NCI-H460 (cell line): ENCODE measurements at places on chromosomes 2 and 18. TPM values are rescaled to one million over a fixed set of nuclear protein-coding genes. Genes with fewer than 3 reads are reported as not detected.

Gene PTMA
- 1,434 and 1,752 TPM in 2 replicates for total RNA-seq

Gene LRATD1
- total RNA-seq = 2.5 and 2.6 TPM in 2 replicates

Gene CMPK2
- 0.17 and 0.40 TPM in 2 replicates for total RNA-seq

Gene LGALSL
- 13.3 and 15.7 TPM in 2 replicates for total RNA-seq

Gene XPO1
- total RNA-seq = 171 and 209 TPM in 2 replicates
